ENCODE measurements at places on chromosomes 6 and 20. TPM values are rescaled to one million over a fixed set of nuclear protein-coding genes. Genes with fewer than 3 reads are reported as not detected.

The TULP1 gene
- not detected for total RNA-seq

The CALHM6 gene
- 7.8 TPM for total RNA-seq

The HMGN3 gene
- total RNA-seq = 51.9 TPM

The HLA-DQB1 gene
- 0.13 TPM for total RNA-seq

The BFSP1 gene
- total RNA-seq = 1.3 TPM

The FHL5 gene
- total RNA-seq = 0.83 TPM

The SHLD1 gene
- total RNA-seq = 1.2 TPM

The SLC35A1 gene
- 8.3 TPM for total RNA-seq

The SIRPB2 gene
- total RNA-seq = 1.2 TPM

The NOX3 gene
- not detected for total RNA-seq

The MTFR2 gene
- total RNA-seq = 4.7 TPM

The MROH8 gene
- 0.53 TPM for total RNA-seq

The FAM83C gene
- 55.3 TPM for total RNA-seq

The DNAH8 gene
- total RNA-seq = not detected

DNA sequence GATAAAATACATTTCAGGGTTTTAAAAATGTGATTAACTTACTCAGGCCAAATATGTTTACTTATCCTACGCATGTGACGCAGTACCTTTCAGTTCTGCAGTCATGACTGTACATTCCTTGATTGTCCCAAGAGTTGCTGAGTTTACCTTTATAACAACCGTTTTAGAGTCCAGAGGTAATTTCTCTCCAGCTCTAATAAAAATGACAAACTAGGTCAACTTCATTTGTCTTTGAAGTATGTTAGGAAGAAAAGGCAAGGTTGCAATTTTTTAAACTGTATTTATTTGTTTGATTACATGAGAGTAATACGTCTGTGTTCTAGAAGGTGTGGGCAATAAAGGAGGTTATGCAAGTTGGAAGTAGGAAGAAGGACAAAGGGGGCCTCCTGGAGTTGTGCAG is 38.6 kb upstream of the UBR2 start:
- DNase-seq = no peak

- no peak for DNase-seq
These were observed 429.1 kb downstream of the HTR1B start for GRCh38 chr6:77034161-77034560.

- DNase-seq = no peak
These were observed 14.9 kb downstream of the IL17A start for GRCh38 chr6:52201046-52201445.

- no peak for DNase-seq
These were observed 969.9 kb upstream of the EPHA7 start for GRCh38 chr6:94389218-94389617.

DNA sequence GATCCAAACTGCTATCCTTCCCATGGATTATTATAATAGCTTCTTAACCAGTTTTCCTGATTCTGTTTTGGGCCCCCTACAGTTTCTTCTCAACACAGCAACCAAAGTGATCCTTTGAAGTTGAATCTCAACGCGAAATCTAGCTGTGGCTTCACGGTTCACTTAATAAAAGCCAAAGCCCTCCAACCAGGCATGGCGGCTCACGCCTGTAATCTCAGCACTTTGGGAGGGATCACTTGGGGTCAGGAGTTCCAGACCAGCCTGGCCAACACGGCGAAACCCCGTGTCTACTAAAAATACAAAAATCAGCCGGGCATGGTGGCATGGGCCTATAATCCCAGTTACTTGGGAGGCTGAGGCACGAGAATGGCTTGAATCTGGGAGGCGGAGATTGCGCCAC is 3.3 kb downstream of the RMND1 start:
- DNase-seq = no peak

DNA sequence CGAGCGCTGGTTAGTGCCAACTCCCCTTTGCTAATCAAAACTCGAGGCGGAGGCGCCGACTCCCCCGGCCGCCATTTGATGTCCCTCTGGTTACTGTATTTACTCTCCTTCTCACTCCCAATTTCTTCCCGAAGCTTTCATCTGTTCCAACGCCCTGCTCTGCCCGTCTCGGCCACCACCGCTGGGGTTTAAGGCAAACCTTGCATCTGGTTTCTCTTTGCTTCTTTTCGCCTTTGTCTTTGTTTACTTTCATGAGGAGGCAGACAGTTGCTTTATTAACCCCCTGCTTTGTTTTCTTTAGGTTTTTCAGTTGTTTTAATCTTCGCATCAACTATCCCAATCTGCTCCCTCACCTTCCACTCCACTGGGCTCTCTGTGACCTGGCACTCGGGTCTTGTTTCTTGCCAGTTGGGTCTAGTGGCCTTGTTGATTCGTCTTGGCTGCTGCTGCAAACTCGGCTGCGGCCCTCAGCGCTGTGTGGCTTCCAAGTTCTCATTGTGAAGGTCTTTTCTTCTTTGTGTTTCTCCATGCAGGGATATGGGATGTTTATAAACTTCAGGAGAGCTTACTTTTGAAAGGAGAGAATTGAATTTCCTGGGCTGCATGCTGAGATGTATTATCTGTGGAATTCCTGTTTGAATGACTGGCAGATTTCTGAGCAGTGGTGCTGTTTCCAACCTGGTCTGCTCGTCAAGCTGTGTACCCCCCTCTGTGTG is 155.1 kb downstream of the CDC5L start:
- DNase-seq = no peak

- no peak for DNase-seq
These were observed 8.8 kb upstream of the C20orf203 start for GRCh38 chr20:32682508-32682987.

GRCh38 chr20:19423900-19424620 is 211.6 kb downstream of the SLC24A3 start:
- DNase-seq = no peak

GRCh38 chr6:116766506-116767176 is 1.1 kb upstream of the FAM162B start:
- no peak for DNase-seq

DNA sequence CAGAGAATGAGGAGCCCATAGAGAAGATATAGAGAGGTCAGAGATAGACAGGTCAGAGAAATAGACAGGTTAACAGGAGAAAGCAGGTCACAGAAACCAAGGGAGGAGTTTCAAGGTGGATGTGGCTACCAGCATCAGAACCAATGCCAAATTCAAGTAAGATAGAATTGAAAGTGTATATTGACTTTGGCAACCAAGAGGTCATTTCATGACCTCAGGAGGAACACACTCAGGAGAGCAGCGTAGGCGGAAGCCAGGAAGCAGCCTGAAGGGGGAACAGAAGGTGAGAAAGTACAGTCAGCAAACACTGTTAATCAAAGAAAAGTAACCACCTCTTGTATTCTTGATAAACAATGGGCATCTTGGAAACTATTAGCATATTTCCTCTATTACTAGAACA is 33.9 kb upstream of the ALDH8A1 start:
- DNase-seq = no peak

GRCh38 chr6:104718672-104719071 is 141.0 kb downstream of the HACE1 start:
- no peak for DNase-seq

- no peak for DNase-seq
These were observed 12.6 kb downstream of the MYLIP start for GRCh38 chr6:16141514-16141913.

DNA sequence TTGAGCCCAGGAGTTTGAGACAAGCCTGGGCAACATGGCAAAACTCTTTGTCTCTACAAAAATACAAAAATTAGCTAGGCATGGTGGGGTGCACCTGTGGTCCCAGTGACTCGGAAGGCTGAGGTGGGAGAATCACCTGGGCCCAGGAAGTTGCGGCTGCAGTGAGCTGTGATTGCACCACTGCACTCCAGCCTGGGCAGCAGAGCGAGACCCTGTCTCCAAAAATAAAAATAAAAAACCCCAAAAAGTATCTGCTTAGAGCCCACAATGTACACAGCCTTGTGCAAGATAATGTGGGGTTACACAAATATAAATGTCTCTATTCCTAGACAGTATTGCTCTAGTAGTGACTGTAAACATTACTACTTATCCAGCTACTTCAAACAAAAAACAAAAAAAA is 5.9 kb downstream of the ESF1 start:
- no peak for DNase-seq

DNA sequence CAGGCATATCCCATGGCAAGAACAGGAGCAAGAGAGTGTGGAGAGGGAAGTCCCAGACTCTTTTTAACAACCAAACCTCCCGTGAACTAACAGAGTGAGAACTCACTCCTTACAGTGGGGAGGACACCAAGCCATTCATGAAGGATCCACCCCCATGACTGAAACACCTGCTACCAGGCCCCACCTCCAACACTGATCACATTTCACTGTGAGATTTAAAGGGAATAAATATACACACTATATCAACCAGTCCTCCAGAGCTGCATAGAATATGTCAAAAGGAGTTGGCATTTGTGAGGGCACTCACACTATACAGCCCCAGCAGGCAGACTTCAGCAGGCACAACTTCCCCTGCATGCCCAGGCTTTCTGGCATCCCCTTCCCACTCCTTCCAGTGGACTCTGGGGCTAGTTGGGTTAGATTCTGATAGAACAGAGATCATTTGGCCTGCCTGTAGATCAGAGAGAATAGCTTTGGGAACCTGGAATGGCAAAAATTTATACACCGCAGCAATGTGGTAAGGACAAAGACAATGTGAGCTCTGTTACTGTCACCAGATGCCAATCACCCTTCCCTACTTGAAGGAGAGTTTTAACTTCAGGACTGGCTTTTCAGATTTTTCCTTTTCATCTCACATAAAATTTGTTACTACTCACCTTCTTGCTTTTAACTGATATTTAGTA is 25.2 kb upstream of the TENT5A start:
- no peak for DNase-seq

- DNase-seq = no peak
These were observed 12.1 kb upstream of the C20orf203 start for GRCh38 chr20:32685541-32686529.

DNA sequence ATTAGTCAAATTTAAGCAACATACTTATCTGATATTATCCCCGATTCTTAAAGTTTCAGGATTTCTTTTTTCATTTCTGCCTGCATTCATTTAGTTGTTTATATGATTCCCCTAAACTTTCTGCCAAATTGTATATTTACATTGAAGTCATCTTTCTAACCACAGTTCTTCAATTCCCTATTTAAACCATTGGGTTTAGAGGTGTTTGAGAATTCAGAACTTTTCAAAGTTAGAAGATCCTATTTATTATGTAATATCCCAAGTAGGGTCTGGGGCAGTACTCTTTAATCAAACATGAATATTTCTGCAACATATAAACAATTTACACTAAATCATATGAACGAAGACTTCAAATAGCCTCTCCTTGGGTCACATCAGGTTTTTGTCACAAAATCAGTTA is 52.9 kb downstream of the KLHL31 start:
- no peak for DNase-seq

DNA sequence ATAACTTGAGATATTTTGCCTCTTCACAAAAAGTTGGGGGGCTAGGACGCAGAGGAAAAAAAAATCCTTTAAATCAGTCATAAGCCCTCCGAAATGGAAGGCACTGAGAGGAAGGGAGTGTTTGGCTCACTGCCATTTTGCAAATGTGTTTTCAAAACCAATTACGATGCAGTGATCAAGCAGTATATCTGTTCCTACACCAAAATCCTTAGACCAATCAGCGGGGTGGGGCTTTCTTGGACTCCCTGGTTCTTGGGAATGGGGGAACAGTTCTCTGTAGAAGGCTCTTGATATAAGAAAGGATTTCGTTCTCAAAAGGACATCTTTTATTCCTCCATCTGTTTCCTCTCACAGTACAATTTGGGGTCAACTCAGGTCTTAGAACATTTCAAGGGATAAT is 478.6 kb upstream of the JARID2 start:
- no peak for DNase-seq

DNA sequence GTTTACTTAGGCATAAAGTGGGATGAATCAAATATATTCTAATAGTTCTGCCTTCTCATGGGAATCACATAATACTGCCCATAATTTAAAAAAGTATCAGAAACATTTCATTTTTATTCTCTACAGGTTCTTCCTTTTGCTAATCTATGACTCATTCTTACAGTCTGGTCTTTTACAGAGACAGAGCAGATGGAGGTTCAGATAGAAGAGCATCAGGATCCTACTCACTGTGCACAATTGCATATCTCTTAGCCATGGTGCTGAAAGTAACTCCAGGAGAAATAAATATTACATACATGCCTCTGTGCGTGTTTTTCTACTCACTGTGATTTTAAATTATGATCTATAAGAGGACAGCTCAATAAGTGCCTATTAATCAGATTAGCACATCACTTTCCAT is 16.3 kb upstream of the OR2B6 start:
- DNase-seq = no peak

GRCh38 chr6:1890071-1890470 is 280.4 kb downstream of the FOXC1 start:
- no peak for DNase-seq

GRCh38 chr6:113481910-113482309 is 375.2 kb upstream of the MARCKS start:
- no peak for DNase-seq

DNA sequence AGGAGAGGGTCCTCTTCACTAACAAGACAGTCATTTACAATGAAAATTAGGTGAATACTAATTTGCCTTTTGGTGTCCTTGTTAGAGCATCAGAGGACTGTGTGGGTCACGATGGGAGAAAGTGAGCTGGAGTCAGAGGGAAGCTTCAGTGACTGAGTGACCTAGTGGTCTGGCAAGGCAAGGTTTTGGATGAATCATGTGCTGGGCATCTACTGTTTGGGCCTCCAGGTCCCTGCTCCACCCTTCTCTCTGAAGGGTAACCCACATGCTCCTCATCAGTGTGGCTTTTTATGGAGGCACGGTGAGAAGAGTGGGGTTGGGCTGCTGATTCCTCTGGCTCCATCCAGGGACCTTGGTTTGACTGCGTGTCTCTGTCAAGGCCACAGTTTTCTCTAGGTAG is 60.5 kb upstream of the EXOC2 start:
- no peak for DNase-seq

DNA sequence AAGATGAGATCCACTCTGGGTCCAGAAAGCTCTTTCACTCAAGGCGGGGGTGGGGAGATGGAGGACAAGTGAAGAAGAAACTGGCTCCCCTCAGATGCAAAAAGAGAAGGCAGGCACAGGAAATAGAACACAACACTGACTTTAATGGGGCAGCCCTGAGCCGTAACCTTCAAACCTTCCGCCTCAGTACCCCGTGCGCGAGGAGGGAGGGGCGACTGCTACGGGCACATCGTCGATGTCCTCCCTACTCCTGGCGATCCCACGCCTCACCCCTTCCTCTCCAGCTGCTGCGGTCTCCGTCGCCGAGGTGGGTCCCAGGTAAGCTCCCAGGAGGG is 3.9 kb downstream of the SPEF1 start:
- DNase-seq = no peak

GRCh38 chr20:45223136-45223535 is 2.0 kb downstream of the SEMG2 start:
- no peak for DNase-seq

Data from esophagus squamous epithelium (tissue), 5 donors.